H1 (cell line): ENCODE measurements at places on chromosomes 1 and 21. TPM values are rescaled to one million over a fixed set of nuclear protein-coding genes. Genes with fewer than 3 reads are reported as not detected.

Gene TBX19
- total RNA-seq = 0.80 and 1.0 TPM in 2 replicates

Gene NID1
- total RNA-seq = 24.9 and 25.4 TPM in 2 replicates

Gene TRIM45
- 15.6 and 16.7 TPM in 2 replicates for total RNA-seq

Gene RUSC1
- 54.6 and 59.8 TPM in 2 replicates for total RNA-seq

Gene OR2L13
- total RNA-seq = not detected in 2 replicates

Gene CD247
- 1.7 and 2.2 TPM in 2 replicates for total RNA-seq
